ENCODE measurements at places on chromosomes 13 and 19. TPM values are rescaled to one million over a fixed set of nuclear protein-coding genes. Genes with fewer than 3 reads are reported as not detected.

NPAS1 gene
- total RNA-seq, result not detected

DNA sequence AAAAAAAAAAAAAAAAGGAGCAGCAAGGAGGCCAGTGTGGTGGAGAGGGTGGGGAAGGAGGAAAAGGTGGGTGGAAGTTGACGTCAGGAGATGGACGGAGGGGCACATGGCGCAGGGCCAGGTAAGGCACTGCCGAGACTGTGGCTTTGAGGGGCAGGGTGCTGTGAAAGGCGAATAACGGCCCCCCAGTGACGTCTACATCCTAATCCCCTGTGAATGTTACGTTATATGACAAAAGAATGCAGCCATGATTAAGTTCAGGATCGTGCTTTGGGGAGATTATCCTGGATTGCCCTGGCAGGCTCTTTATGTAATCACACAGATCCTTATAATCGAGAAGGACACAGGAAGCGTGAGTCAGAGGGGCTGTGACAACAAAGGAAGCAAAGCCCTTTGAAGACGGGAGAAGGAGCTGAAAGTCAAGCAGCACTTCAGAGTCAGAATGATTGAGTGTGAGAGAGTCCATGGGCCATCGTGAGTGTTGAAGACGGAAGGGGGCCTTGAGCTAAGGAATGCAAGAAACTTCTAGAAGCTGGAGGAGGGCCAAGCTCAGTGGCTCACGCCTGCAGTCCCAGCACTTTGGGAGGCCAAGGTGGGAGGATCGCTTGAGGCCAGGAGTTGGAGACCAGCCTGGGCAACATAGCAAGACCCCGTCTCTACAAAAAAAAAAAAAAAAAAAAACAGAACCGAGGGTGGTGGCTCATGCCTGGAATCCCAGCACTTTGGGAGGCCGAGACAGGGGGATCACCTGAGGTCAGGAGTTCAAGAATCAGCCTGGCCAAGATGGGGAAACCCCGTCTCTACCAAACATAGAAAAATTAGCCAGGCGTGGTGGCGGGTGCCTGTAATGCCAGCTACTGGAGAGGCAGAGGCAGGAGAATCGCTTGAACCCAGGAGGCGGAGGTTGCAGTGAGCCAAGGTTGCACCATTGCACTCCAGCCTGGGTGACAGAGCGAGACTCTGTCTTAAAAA, 13.8 kb upstream of the CEACAM16 start:
- no peak for DNase-seq

- no peak for DNase-seq
Observed at GRCh38 chr13:105725887-105726286, 809.6 kb downstream of the EFNB2 start.

DNA sequence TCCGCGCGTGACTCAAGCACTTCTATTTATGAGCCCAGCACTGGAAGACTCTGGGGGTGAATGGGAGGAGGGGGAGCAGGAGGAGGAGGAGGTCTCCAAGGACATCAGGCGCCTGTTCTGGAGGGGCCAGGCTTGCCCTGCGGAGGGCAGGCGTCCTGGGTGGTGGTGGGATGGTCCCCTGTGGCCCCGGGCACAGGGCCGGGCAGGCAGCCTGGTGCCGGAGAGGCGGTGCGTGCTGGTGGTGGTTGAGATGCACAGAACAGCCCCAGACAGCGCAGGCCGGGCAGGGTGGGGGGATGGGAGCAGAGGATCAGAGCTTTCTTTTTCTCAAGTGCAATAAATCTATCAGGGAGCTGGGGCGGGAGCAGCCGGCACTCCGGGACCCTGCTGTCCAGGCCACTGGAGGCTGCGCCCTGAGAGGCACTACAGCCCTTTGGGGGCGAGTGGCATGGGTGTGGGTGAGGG, 14.0 kb downstream of the NKPD1 start:
- no peak for DNase-seq

GRCh38 chr13:73201626-73202025, 142.8 kb downstream of the KLF5 start:
- DNase-seq, result no peak

ZNF91 gene
- total RNA-seq, result 38.2 TPM

DNA sequence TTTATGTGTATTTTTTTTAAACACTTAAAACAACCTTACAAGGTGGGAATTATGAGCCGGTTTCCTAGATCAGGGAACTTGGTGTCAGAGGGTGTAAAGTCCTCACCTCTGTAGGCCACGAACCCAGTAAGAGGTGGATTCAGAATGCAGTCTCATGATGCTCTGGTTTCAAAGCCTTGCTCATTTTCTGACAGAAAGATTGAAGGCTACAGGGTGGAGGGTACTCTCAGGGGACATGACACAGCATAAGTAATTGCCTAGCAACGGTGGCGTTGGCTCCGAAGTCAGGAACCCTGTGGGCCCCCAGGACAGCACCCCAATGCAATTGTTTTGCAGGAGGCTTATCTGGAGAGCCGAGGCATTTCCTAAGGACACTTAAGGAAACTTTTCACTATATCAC, 794.7 kb downstream of the EFNB2 start:
- DNase-seq, result no peak

DNA sequence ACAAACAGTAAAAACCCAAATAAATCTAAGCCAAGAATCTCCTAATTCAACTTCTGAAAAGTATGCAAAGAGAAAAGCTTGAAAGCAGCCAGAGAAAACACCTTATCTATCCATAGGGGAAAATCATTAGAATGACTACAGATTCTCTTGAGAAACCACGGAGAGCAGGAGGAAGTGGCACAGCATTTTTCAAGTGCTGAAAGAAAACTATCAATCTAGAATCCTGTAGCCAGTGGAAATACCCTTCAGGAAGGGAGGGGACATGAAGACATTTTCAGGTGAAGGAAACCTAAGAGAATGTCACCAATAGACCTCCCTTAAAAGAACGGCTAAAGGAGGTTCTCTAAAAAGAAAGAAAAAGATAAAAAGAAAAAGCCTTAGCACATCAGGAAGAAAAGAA, 66.2 kb upstream of the XPO4 start:
- no peak for DNase-seq

- DNase-seq, result no peak
Observed at GRCh38 chr13:60790620-60791019, 393.6 kb downstream of the TDRD3 start.

- no peak for DNase-seq
Observed at GRCh38 chr13:89003656-89004055, 1332.5 kb downstream of the SLITRK5 start.

DNA sequence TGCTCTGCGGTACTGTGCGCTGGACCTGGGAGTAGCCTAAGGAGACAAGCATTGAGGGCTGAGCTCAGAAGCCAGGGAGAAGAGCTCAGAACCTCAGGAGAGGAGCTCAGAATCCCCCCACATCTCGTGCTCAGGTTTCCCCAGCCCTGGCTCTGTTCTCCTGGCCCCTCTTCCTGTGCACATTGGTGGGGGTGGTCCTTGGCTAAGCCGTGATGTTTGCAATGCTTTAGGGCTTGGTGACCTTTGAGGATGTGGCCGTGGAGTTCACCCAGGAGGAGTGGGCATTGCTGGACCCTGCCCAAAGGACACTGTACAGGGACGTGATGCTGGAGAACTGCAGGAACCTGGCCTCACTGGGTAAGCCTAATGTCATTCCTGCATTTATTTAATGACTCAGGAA, 6.6 kb downstream of the ZNF557 start:
- no peak for DNase-seq

DNA sequence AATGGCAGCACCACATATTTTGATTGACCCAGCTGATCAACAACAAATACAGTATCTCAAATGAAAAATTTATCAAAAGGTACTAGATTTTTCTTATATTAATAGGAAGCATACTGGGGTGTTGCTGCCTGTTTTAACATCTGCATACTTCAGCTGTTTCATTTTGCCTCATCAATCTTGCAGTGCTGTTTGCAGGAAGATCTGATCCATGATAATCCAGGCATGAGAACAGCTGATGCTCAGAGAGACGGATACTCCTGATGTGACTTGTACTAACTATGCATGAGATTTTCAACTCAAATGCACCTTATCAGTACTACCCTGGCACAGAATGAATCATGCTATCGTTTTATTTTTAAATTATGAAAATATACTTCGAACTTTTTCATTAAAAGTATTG, 2136.8 kb downstream of the PCDH9 start:
- no peak for DNase-seq

GRCh38 chr13:48852911-48853727, 122.6 kb upstream of the FNDC3A start:
- no peak for DNase-seq

GRCh38 chr19:52722062-52723003, 12.5 kb downstream of the ZNF611 start:
- no peak for DNase-seq

ZNF43 gene
- total RNA-seq, result 28.8 TPM

ACTMAP gene
- total RNA-seq, result 10.9 TPM

ZNF724 gene
- 12.3 TPM for total RNA-seq

GRCh38 chr13:106003651-106004050, 531.8 kb downstream of the EFNB2 start:
- no peak for DNase-seq

PDE4C gene
- total RNA-seq, result 0.22 TPM

KLK13 gene
- not detected for total RNA-seq

DNA sequence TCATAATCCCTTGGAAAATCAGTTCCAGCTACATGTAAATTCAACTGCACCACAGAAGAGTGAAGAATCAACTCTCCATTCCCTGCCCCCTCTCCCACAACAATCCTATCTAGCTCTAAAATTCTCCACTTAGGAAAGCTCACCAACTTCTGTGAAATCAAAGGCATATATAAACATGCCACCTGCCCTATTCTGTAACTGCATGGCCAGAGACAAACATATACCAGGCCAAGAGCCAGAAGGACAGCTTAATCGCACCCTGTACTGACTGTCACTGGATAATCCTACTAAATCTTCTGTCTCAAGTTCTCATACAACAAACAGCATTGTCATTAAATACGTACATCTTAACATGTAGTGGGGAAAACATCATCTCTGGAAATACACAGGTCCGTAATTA, 58.2 kb upstream of the EEF1AKMT1 start:
- DNase-seq, result no peak

- DNase-seq, result no peak
Observed at GRCh38 chr19:57280962-57281400, 696 bp downstream of the ZNF460 start.

DNA sequence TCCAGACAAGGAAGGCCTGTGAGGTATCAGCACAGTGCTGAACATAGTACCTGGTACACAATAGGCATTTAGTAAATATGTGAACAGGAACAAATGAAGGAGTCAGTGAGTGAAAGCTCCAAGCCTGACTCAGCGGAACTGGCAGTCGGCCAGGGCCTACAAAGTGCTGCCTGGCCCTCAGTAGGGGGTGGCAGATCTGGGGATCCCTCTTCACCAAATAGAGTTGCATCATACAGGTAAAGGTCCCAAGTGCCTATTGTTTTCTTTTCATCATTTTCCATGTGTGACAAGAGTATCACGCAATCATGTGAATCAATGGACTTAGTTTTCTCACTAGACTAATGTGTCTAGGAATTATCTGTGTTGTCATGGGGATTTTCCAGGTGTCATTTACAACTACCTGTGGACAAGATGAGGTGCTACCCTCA, 9.2 kb downstream of the CYP2B6 start:
- no peak for DNase-seq

- DNase-seq, result no peak
Observed at GRCh38 chr13:45943965-45944364, 92.4 kb upstream of the SIAH3 start.

DNA sequence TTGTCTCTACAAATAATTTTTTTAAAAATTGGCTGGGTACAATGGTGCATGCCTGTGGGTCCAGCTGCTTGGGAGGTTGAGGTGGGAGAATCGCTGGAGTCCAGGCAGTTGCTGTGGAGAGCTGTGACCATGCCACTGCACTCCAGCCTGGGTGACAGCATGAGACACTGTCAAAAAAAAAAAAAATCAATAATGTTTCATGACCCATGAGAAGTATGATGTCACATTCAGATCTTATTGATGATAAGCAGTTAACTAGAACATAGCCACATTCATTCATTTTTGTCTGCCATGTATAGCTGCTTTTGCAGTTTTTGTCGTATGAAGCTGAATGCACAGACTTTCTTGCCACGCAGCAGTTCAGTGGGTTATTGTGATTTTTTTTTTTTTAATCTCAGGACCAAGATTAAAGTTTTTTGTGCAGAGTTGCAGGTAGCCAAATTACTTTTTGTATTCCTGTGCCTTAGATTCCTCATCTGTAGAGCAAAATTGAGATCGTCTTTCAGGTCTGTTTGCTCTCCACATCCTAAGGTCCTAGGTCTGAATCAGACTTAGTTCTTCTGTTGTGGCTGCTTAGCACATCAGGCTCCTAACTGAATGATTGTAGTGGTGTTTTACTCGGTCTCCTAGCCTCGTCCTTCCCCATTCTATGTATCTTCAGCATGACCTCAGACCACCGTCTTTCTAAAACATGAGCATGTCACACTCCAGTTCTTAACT, 145.2 kb downstream of the GGACT start:
- DNase-seq, result no peak

- DNase-seq, result no peak
Observed at GRCh38 chr19:58352760-58353671, at the start of gene A1BG. A1BG (minus strand) TSS chr19:58353492; CDS start chr19:58353437, 55 bp downstream.

TEKTIP1 gene
- total RNA-seq, result 4.4 TPM

GRCh38 chr19:34241513-34242337, 12.6 kb upstream of the GARRE1 start:
- no peak for DNase-seq

- no peak for DNase-seq
Observed at GRCh38 chr13:97464561-97464960, 30.6 kb downstream of the RAP2A start.

- DNase-seq, result no peak
Observed at GRCh38 chr13:24142453-24142852, 18.1 kb upstream of the SPATA13 start.

DNA sequence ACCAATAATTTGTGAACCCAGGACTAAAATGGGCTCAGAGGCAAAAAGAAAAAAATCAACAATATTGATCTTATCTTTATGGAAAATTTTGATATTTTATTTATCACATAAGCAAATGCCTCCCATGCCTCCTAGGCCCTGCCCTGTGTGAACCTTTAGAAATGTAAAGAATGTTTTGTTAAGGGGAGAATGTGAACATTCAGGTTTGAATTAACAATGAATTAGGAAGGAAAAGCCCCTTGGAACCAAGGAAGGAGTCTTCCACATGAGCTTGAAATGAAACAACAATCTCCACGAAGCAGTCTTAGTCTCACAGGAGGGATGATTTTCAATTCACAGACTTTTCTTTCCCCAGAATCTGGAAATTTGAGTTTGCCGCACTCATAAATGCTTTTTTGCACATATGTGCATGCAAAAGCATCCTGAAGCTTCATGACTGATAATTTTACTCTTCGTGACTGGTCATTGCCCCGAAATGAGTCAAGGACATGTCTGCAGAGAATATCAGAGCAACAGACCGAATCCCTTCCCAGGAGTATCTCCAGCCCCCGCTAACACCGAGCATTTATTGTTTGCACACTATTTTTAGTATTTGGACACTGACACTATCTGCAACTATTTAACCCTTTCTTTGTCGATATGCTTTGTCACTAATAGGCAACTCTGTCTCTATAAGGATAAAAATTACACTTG, 135.2 kb downstream of the DCT start:
- DNase-seq, result no peak

PNPLA6 gene
- total RNA-seq, result 259 TPM

NOVA2 gene
- total RNA-seq, result not detected

GRCh38 chr13:22114630-22115311, 443.9 kb downstream of the FGF9 start:
- peak; percentile 82 for DNase-seq
